ENCODE measurements at places on chromosomes 1 and 21.

DNA sequence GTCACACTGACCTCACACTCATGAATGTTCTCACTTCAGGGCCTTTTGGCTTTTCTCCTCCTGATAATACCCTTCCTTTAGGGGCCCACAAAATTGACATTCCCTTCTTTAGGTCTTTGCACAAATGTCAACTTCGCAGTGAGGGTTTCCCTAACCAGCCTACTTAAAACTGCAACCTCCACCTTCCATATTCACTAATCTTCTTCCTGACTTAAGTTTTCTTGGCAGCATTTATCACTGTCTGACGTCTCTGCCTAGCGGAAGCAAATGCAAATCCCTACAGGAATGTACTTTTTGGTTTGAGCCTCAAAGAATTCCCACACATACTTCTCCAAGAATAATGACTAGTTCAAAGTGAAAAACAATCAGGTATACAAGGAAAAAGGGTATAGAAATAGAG lies 32.8 kb downstream of the INTS7 start:
- DNase-seq: no peak

DNA sequence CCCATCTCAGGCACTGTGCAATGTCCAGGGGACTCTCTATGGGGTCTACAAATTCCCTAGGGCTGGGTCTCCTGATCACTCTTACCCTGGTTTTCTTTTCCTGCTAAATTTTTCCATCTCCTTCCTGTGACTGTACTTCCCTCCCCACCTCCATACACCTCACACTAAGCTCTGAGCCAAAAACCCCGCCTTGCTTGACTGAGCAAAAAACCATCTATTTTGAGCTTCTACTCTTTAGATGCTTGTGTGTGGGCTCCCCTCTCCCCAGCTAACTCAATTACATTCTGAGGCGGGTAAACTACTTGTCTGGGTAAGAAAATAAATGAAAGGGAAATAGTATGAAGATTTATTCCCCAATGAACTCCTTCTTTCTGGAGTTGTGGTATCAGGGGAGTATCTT lies 187.9 kb downstream of the PTPRU start:
- no peak for DNase-seq

- no peak for DNase-seq
Measured at GRCh38 chr1:19384113-19384512, 72.0 kb downstream of the SLC66A1 start.

- no peak for DNase-seq
Measured at GRCh38 chr1:228415853-228416216, 826 bp downstream of the TRIM17 start.

- DNase-seq: no peak
Measured at GRCh38 chr1:11559591-11559970, 80.6 kb downstream of the DISP3 start.
